ENCODE measurements at places on chromosomes 2 and 18.

GRCh38 chr2:9814129-9814868, 29.0 kb upstream of the TAF1B start:
- DNase-seq, result no peak

GRCh38 chr2:3876685-3877084, 173.3 kb downstream of the DCDC2C start:
- no peak for DNase-seq

GRCh38 chr2:124320051-124320688, 295.1 kb downstream of the CNTNAP5 start:
- no peak for DNase-seq

DNA sequence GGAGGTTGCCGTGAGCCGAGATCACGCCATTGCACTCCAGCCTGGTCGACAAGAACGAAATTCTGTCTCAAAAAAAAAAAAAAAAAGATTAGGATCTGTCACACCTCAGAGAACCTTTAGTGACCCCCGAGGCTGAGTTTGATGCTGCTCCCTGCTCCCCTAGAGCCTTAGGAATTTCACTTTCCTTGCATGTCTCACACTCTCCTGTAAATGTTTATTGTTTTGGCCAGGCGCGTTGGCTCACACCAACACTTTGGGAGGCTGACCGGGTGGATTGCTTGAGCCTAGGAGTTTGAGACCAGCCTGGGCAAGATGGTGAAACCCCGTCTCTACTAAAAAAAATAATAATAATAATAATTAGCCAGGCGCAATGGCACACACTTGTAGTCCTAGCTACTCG, 31.5 kb downstream of the SRSF7 start:
- DNase-seq, result no peak

DNA sequence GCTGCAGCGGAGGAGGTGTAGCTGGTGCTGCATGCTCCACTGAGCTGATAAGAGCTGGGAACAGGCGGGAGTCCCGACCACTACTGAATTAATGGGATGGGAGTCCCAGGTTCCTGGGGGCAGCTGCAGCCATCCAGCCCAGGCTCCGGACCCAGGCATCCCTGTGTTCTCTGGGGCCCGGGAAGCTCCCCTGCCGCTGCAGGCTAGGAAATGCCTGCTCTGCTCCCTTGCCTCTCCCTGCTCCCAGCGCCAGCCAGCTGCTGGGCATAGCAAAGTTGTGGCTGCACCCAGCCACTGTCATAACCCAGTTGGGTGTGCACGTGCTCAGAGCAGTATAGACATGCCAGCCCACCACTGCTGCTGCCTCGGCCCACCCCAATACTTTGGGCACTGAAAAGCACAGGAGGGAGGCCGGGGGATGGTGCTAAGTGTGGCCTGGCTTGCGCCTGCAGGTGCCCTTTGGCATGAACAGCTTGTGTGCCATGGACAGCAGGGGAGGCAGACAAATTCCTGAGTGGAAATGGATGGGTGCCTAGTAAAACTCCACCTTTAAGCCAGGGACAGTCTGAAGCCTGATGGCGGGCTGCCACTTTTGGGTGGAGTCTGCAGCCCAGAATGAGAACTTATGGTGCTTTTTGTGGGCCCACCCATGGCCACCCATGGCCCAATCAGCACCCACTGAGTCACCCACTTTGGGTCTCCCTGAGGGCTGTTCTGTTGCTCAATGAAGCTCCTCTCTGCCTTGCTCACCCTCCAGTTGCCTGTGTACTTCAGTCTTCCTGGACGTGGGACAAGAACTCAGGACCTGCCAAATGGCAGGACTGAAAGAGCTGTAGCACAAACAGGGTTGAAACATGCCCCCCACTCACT, 219.3 kb upstream of the TMEFF2 start:
- DNase-seq, result no peak

DNA sequence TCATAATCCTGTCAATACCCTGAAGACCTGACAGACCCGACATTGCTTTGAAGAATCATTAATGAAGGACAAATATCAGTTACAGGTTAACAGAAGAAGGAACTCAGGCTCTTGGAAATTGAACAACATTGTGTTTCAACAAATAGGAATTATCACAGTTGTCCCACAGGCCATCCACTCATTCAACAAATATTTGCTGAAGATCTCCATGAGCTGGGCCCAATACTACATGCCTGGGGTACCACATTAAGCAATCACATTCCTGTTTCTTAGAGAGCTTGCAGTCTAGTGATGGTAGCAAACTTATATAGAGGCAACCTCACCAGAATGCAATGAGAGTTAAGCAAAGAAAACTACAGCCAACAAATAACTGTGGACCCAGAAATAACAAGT, 671.6 kb upstream of the ACVR2A start:
- peak; percentile 4 for DNase-seq

- DNase-seq, result no peak
Measured at GRCh38 chr18:60935041-60935910, 398.0 kb upstream of the CDH20 start.

DNA sequence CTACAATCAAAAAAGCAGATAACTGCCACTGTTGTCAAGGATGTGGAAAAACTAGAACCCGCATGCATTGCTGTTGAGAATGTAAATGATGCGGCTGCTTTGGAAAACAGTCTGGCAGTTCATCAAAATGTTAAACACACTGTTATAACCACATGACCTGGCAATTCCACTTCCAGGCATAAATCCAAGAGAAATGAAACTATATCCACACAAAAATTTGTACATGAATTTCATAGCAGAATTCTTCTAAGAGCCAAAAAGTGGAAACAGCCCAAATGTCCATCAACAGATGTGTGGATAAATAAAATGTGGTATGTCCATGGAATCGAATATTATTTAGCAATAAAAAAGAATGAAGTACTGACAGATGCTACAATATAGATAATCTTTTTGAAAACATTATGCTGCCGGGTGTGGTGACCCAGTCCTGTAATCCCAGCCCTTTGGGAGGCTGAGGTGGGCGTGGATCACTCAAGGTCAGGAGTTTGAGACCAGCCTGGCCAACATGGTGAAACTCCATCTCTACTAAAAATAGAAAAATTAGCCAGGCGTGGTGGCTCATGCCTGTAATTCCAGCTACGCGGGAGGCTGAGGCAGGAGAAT, 32.0 kb downstream of the ERCC3 start:
- no peak for DNase-seq

DNA sequence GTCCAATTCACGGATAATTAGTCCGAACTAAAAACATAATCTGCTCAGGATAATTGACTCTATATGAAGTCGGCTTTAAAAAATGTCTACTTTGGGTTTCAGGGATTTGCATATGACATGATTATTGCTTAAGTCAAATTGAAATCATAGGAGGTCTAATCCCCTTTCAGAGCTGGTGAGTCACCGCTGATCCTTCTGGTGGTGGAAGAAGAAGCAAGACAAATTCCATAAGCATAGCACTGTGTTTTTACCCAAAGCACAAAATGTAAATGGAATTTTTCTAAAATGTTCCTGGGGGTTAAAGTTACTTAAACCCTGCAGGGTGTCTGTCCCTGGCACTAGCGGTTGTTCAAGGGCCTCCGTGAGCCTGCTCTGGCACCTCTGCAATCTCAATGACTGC, 460.2 kb downstream of the LRATD1 start:
- DNase-seq, result no peak

DNA sequence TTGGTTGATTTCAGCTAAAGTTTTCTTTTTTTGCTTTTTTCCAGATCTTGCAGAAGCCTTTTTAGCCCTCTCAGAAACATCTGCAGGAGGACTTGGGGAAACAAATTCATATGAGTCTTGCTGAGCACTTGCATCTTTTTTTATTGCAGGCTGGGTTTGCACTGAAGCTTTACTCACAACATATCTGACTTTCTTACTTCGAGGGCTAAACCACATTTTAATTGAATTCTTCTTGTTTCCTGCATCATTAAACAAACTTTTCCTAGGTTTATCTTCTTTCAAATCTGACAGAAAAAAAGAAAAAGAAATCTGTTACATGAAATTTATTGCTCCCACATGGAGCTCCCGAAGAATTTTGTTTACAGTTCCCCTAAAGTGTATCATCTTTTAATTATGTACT, 28.3 kb downstream of the BARD1 start:
- peak; percentile 53 for DNase-seq

- DNase-seq, result no peak
Measured at GRCh38 chr2:84492571-84492970, 23.7 kb upstream of the DNAH6 start.

All from BJ (cell line).